ENCODE measurements at places on chromosomes 7 and 10.

DNA sequence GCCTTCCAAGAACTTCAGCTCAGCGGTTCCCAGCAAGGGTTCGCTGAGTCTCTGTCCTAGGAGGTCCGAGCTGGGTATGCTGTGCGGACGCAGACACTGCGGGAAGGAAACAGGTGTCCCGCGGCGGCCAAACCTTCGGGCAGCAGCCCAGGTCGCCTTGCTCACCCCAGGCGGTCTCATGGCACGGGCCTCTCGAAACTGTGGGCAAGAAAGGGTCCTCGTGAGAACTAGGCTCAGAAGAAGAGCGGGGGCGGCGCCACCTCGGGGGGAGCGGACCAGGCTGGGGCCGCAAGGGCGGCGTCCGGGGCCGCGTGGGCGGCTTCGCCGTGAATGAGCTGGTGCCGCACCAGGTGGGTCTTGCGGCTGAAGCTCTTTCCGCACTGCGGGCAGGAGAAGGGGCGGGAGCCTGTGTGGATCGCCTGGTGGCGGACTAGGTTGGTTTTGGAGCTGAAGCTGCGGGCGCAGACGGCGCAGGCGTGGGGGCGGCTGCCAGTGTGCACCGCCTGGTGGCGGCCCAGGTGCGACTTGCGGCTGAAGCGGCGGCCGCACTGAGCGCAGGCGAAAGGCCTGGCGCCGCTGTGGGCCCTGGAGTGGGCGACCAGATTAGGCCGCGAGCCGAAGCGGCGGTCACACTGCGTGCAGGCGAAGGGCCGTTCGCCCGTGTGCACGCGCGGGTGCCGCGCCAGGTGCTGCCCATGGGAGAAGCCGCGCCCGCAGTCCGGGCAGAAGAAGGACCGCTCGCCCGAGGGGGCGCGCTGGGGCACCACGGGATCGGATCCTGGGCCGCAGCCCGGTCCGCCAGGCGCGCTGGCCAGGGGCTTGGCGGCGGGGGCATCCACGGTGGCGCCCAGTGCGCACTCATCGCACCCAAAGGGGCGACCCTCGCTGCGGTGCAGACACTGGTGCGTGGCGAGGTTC is 8.6 kb downstream of the ZNF467 start:
- DNase-seq, result no peak

DNA sequence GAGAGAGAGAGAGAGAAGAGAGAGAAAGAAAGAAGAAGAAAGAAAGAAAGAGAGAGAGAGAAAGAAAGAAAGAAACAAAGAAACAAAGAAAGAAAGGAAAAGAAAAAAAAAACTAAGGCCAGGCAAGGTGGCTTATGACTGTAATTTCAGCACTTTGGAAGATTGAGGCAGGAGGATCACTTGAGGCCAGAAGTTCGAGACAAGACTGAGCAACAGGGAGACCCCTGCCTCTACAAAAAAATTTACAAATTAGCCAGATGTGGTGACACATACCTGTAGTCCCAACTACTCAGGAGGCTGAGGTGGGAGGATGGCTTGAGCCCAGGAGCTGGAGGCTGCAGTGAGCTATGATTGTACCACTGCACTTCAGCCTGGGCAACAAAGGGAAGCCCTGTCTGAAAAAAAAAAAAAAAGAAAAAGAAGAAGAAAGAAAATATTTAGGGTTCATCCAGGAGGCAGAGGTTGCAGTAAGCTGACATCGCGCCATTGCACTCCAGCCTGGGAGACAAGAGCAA is 2.8 kb downstream of the SERPINE1 start:
- no peak for DNase-seq

- no peak for DNase-seq
Observed at GRCh38 chr10:110002801-110003523, 4.8 kb upstream of the ADD3 start.

GRCh38 chr10:109215291-109216075 is 707.8 kb downstream of the XPNPEP1 start:
- no peak for DNase-seq

GRCh38 chr10:104038537-104038936 is 47.1 kb downstream of the COL17A1 start:
- no peak for DNase-seq

GRCh38 chr7:47786557-47787248 is 161.6 kb downstream of the PKD1L1 start:
- no peak for DNase-seq

GRCh38 chr7:17771901-17772408 is 168.3 kb downstream of the SNX13 start:
- DNase-seq, result no peak

DNA sequence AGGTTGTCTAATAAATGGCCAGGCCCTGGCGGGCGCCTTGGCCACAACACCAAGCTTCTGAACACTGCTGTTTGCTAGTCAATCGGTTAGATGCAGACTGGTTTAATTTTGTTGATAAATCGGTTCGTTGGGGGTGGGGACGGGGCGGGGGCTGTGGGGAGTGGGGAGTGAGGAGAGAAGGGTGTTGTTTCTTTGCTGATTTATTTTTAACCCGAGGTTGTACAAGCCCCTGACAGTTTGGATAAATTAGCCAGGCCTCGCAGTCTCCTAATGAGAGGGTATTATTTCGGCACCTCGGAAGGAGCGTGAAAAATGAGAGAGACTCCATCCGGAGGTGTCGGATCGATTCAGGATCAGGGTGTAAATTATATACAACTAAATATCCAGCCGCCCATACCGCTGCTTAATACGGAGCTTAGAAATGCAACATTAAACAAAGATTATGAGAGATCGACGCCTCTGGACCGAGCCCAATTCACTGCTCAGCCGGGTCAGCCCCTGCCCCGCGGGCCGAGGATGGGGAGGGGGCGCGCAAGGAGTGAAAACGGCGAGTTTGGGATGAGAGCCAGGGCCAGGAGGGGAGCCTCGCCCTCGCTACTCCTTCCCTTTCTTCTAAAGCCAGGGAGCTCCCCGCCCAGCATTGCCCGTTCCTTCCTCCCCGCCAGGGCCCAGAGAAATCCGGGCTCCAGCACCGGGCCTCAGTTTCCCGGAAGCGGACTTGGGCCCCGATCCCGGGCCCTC is 8.0 kb downstream of the UNCX start:
- no peak for DNase-seq

DNA sequence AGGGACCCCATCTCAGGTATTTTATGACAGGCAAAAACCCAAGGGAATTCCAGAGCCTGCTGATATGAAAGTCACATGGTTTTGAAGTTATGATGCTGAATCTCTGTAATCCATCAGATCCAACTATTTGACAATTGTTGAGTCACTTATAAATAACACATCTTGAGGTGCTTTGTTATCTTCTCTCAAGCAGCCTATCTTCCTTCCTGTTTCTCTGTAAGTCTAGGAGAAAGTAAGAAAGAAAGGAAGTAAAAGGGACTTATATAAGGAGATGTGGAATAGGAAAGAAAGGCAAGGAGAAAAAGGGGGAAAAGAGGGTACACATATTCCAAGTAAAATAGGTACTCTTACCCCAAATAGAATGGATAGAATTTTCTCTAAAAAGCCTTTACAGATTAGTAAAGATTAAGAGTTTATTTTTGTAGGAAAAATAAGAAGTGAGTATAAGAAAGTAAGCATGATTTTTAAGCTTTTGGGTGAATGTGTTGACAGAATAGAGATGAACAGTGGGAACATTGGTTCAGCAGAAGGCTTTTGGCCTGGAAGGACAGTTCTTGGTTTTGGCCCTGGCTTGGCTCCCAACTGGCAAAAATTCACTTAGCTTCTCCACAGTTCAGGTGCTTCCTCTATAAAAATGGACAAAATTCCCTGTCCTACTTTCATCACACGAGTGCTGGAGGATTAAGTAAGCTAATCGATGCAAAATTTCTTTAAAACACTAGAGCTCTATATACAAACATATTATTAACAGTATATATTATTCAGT is 39.6 kb upstream of the ANK3 start:
- DNase-seq, result no peak

GRCh38 chr7:121796381-121796780 is 76.6 kb upstream of the PTPRZ1 start:
- no peak for DNase-seq

GRCh38 chr10:91602449-91602848 is 30.4 kb downstream of the PPP1R3C start:
- no peak for DNase-seq

DNA sequence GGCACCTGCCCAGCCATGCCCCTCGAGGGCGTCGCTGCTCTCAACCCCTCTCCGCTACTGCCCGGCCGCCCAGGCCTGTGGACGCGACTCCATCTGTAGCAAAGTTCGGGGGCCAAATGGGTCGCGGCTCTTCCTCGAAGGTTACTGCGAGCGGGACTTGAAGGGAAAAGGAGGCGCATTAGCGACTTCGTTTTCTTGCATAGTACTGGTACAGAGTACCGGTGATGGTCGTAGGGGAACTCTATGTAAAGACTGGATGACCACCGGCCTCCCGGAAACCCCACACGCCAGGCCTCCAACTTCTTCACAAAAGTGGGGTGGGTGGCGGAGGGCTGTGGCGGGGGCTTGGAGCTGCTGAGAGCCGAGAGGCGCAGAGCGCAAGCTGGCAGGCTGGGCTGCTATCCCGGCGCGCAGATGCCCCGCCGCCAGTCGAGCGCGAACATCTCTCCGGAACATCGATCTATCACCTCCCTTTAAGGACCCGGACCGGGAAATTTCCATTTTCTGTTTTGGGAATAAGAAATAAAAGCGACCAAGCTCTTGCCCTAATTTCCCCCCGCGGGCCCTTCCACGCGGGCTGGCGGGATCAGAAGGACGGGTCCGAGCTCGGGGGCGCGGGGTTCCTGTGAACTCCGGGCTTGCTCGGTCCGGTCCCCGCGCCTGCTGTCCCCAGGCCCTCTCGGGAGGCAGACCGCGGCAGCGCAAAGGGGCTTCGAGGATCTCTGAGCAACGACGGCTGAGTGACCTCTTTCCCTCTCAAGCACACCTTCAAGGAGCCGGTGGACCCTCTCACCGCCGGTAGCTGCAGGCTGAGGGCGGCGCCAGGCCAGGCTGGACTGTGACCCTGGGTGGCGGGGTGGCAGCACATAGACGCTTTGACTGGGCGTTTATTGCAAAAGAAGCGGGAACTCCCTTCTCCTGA is 12.2 kb upstream of the FEZF1 start:
- DNase-seq, result no peak

DNA sequence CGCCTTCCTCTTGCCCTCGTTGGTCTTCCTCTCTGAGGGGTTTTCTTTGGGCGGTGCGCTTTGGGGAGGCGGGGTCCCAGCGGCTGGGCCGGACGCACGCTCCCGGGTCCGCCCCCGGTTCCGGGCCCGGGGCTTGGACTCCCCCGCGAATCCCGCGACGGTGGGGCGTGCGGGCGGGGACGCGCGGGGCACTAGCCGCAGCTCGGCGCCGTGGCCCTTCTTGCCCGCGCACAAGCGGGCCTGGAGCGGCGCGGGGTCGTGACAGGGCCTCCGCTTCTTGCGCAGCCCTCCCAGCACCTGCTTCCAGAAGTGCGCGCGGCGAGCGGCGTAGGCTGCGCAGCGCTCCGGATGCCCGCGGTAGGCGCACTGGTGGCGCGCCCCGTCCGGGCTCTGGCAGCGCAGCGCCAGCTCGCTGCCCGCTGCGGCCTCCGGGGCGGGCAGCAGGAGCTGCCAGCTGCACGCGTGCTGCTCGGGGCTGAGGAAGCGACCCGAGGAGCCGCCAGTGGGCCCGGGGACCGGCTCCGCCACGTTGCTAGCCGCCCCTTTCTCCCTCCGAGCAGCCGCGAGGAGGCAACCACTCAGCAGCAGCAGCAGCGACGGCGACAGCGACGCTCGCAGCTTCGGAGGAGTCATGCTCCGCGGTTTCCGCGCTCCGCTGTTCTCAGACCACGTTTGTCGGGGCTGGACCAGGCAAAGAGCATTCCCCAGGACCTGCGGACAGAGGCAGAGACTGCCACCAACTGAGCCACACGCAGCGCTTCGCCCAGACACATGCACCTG is 759 bp downstream of the FGFBP3 start:
- DNase-seq, result peak; percentile 60

- DNase-seq, result no peak
Observed at GRCh38 chr10:620417-620816, 69.1 kb downstream of the DIP2C start.

DNA sequence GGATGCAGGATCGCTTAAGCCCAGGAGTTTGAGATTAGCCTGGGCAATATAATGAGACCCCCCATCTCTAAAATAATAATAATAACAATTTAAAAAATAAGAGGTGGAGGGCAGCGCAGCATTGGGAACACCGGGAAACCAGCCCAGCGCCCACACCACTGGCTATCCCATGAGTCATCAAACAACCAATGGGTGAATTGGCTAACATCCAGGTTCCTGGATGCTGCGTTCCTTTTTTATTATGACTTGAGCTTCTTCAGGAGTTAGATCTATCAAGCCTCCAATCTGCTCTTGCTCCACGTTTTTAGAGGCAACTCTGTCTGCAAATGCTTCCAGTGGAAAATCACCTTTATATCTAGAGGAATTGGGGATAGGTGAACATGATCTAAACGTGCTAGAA is 10.0 kb upstream of the LRRC4 start:
- DNase-seq, result no peak

DNA sequence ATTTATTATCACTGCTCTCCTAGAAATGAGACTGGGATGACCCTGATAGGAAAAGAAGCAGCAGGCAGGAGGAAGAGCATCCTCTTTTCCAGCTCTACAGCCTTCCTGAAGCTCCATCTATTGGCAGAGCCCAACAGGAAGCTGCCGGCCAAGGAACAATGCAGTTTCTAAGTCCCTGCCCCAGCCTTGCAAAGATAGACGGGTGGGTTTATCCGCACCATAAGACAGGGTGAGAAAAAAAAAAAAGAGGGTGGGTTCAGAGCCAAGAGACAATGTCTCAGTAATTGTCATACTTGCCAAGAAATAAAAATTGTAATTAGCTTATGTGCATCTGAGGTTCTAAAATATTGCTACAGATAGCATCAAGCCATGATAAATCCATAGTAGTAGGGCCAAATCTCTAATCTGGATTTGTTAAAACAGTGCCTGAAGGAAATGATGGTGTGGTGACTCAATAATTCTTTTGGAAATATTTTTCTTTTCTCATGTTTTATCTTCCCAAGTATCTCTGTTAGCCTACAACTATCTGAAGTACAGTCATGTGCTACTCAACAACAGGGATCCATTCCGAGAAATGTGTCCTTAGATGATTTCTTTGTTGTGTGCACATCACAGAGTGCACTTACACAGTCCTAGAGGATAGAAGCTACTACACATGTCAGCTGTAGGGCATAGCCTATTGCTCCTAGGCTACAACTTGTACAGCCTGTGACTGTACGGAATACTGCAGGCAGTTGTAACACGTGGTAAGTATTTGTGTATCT is 242.9 kb upstream of the CXCL12 start:
- no peak for DNase-seq

DNA sequence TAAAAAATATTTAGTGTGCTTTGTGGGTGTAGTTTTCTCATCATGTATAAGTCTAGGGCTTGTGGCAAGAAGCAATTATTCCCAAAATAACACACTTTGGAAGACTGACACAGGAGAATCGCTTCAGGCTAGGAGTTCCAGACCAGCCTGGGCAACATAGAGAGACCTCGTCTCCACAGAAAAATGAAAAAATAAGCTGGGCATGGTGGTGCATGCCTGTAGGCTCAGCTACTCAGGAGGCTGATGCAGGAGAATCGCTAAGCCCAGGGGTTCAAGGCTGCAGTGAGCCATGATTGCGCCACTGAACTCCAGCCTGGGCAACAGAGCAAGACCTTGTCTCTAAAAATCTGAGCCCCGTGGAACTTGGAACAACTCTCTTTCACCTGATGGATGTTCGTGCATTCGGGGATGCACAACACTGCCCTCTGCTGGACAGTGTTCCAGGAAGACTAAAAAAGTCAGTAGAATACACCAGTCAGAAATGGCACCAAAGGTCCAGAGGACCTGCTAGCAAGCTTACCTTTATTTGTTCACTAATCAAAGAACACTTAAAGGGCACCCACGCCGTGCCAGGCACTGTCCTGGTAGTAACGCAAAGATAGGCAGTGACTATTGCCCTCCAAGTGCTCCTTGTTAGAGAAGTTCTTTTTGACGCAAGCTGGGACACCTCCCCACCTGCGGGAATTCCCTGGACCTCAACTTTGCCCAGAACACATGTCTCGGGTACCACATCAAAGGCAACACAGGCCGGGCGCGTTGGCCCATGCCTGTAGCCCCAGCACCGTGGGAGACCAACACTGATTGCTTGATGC is 81.9 kb upstream of the CALN1 start:
- DNase-seq, result peak; percentile 14

Data from T-helper 2 cell (primary cell).